Liver (tissue), 10 donors: ENCODE measurements at places on chromosomes 4 and X.

- no peak for DNase-seq
These were observed 35.4 kb upstream of the HPGDS start for GRCh38 chr4:94378047-94378446.

GRCh38 chr4:99651811-99652485 lies 5.7 kb downstream of the C4orf54 start:
- DNase-seq = no peak

- no peak for DNase-seq
These were observed 89.0 kb downstream of the COMMD8 start for GRCh38 chr4:47374477-47374876.

DNA sequence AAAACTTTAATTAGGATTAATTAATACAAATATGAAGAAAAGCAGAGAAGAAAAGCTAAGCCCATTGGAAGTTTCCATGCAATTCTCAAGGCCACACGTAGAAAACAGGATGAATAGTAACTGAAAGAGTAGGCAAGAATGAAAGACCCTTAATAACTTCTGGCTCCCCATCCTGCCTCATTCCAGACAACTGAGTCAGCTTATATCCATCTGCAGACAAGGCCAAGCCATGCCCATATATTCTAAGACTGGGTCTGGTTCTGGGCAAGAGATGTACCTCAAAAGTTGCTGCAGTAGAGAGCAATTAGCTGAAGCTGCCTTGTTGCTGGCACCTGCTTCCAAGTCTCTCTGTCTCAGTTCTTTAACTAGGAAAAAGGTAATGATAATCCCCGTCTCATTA lies 244.1 kb downstream of the GPC3 start:
- no peak for DNase-seq

- DNase-seq = no peak
These were observed 279.0 kb downstream of the SPRY1 start for GRCh38 chr4:123675567-123675966.

DNA sequence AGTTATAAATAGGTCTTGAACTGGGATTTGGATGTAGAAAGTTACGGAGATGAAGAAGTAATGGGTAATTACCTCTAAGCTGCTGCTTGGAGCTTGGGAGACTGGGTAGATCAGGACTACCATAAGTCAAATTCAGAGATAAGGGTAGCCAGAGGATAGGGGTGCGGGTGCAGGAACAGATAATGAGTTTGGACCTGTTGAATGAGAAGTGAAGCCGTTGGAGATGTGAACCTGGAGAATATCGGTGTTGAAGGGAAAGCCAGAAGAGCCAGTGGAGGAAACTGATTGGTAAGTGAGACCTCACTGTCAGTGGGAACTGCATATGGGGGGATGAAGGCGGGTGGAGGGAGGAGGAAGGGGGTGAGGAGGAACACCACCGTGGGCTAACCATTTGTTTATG lies 618 bp upstream of the FOXO4 start:
- no peak for DNase-seq

GRCh38 chr4:95985051-95985450 lies 145.2 kb downstream of the PDHA2 start:
- no peak for DNase-seq

GRCh38 chr4:124484008-124484407 lies 228.5 kb downstream of the ANKRD50 start:
- DNase-seq = no peak

- no peak for DNase-seq
These were observed 45.8 kb downstream of the TACR3 start for GRCh38 chr4:103673983-103674382.

DNA sequence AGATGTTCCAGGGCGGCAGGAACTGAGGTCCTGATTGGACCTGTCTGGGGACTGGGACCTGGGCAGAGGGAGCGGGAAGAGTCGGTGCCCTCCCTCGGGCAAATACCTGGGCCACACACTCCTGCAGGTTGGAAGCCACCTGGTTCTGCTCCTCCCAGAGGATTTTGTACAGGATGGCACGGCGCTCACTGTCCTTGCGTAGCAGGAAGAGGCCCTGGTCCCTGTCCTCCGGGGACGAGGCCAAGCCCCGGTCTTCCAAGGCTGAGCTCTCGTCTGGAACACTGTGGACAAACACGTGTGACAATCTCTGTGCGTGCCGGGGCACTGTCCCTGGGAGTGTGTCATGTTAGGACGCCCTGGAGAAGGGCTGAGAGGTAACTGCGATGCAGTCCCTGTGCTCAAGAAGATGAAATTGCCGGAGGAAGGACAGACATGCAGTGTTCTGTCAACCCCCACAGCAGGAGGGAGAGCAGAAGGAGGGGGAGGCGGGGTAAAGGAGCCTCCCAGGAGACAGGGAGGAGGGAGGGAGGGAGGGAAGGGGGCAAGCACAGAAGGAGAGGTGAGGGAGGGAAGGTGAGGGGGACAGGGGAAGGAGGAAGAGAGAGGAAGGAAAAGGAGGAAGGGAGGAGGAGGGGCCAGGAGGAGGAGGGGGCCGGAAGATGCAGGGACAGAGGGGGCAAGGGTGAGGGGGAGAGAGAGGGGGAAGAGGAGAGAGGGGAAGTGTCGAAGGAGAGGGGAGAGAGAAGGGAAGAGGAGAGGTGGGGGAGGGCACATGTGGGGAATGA lies 29.0 kb downstream of the PDHA1 start:
- DNase-seq = no peak

- no peak for DNase-seq
These were observed 71.6 kb downstream of the SHROOM2 start for GRCh38 chrX:9857575-9858474.

GRCh38 chrX:119134466-119134865 lies 6.9 kb upstream of the KIAA1210 start:
- no peak for DNase-seq

- DNase-seq = no peak
These were observed 333.0 kb downstream of the ADGRL3 start for GRCh38 chr4:61533140-61533539.

DNA sequence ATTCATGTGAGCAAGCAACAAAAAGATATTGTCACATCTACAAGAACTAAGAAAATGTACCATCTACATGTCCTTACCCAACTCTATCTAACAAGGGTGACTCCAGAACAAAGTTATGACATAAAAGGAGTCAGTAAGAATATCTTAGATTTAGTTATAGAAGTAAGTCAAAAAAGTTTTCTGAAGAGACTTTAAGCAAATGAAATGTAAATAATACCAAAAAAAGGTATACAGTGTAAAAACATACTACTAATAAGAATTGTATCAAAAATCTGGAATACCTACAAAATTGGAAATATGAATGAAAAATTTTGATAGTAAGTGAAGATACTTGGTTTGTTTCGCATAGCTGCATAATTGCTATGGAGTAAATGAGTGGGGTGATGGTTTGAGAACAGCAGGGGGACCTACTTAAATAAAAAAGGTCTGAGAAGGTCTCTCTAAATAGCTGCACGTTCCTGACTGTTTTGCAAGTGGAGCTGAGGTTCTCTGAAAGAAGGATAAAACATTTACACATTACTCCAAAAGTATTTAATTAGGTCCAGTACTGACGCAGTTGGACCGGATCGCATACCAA lies 51.0 kb upstream of the ENPP6 start:
- DNase-seq = no peak

- DNase-seq = no peak
These were observed 200.5 kb downstream of the KDR start for GRCh38 chr4:54924891-54925290.

- DNase-seq = no peak
These were observed 455.6 kb upstream of the BOD1L1 start for GRCh38 chr4:14083150-14083549.

- no peak for DNase-seq
These were observed 29.4 kb upstream of the GYG2 start for GRCh38 chrX:2799369-2799768.

GRCh38 chr4:101806914-101807313 lies 16.4 kb downstream of the BANK1 start:
- DNase-seq = no peak

- DNase-seq = no peak
These were observed 49.0 kb downstream of the DDX3X start for GRCh38 chrX:41382714-41383645.

DNA sequence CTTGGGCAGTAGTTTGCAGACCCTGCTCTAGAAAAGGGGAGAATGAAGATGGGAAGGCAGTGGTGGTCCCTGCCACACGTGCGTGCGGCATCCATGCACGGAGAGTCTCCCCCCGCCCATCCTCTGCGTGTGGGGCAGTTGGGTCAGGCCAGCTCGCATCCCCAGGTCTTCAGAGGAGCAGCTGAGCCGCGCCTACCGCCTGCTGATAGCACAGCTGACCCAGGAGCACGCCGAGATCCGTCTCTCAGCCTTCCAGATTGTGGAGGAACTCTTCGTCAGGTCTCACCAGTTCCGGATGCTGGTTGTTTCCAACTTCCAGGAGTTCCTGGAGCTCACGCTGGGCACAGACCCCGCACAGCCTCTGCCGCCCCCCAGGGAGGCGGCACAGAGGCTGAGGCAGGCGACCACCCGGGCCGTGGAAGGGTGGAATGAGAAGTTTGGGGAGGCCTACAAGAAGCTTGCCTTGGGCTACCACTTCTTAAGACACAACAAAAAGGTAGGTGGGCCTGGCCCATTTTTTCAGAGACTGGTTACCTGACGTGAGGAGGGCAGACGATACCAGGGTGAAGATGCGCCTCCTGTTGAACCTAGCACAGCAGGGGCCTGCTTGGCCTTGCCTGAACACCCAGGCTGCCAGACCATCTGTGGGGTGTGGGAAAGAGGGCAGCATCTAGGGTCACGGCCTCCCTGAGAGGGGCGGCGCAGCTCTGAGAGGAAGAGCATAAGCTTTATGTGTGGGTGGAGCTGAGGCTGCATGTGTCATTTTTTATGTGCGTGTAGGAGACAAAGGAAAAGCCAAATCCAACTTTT lies 2.6 kb downstream of the UVSSA start:
- no peak for DNase-seq

GRCh38 chr4:20194123-20195013 lies 57.3 kb upstream of the SLIT2 start:
- no peak for DNase-seq

DNA sequence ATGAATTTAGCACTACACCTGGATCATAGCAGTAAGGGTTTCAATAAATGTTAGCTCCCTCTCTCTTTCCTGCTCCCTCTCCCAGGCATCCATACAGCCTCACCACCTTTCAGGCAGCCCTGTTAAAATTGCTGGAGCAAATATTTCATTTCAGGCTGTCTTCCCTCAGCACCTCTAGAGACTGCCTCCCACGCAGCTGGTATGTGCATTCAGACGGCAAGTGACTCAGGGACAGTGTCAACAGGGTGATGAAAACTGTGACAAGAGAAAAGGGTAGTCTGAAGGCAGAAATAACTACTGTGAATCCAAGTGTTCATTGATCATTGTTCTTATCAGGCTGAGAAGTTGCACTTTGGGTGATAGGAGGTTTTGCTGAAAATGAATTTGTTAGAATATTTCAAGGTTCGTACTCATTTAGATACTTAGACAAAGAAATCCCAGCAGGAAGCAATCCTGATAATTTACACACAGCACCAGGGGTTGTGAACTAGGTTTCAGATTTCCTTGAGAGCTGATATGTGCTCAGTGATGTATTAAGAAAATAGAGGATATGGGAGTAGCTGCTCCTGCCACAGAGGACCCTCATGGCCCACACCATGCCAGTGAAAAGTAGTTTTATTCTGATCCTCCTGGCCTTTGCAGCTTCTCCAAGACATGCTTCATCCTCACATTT lies 424.2 kb downstream of the FGF13 start:
- no peak for DNase-seq

GRCh38 chrX:103540145-103540544 lies 20.9 kb upstream of the RAB40A start:
- DNase-seq = no peak

DNA sequence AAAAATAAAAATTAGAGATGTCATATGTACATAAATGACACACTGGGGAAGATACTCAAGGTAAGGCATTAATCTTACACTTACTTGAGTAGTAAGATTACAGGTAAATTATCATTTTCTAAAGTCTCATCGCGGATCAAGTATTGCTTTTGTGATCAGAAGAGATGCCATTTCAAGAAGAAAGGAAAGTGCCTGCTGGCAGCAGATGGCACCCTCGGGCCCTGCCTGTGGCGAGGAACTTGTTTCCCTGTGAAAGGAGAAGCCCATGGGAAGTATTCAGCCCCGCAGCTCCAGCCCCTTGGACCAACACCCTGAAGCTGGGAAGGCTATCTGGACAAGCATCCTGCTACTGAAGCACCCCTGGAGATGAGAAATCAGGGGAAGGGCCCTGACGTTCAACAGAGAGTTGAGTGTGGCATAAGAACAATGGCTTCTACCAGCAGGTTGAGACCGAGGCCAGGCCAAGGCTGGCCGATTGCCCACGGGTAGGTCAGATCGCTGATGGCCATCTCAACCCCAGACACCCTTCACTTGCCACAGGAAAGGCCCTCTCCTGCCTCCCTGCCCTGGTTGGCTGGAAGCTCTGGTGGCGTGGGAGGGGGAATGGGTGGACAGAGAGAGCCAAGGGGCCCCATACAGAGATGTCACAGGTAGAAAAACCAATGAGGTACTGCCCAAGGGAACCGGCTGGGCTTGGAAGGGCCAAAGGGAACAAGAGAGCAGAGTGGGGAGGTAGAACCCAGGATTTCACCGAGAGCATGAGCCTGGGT lies 18.8 kb upstream of the MXD4 start:
- DNase-seq = no peak

GRCh38 chr4:110231869-110232268 lies 33.5 kb upstream of the ELOVL6 start:
- no peak for DNase-seq
